Activated CD4-positive, alpha-beta memory T cell treated with anti-CD3 and anti-CD28 coated beads for 36 hours (primary cell): ENCODE measurements at places on chromosomes 3 and 15. TPM values are rescaled to one million over a fixed set of nuclear protein-coding genes. Genes with fewer than 3 reads are reported as not detected.

The PCLAF gene
- 85.8 TPM for total RNA-seq

The CCDC33 gene
- total RNA-seq, result not detected

The CHRNA7 gene
- total RNA-seq, result not detected

The ADAMTS7 gene
- total RNA-seq, result 0.10 TPM
